ENCODE measurements at places on chromosomes 1 and 21. TPM values are rescaled to one million over a fixed set of nuclear protein-coding genes. Genes with fewer than 3 reads are reported as not detected.

The CCDC30 gene
- total RNA-seq, result 1.8 TPM

The SPOCD1 gene
- 6.9 TPM for total RNA-seq

- DNase-seq, result peak; percentile 85
Measured at GRCh38 chr21:32256873-32257620, 21.8 kb downstream of the MIS18A start.

GRCh38 chr1:212459656-212460055 is 26.9 kb downstream of the NENF start:
- no peak for DNase-seq

- DNase-seq, result peak; percentile 52
Measured at GRCh38 chr1:201619513-201619912, 80.6 kb downstream of the NAV1 start.

- no peak for DNase-seq
Measured at GRCh38 chr1:16204634-16205333, 7.7 kb downstream of the ARHGEF19 start.

DNA sequence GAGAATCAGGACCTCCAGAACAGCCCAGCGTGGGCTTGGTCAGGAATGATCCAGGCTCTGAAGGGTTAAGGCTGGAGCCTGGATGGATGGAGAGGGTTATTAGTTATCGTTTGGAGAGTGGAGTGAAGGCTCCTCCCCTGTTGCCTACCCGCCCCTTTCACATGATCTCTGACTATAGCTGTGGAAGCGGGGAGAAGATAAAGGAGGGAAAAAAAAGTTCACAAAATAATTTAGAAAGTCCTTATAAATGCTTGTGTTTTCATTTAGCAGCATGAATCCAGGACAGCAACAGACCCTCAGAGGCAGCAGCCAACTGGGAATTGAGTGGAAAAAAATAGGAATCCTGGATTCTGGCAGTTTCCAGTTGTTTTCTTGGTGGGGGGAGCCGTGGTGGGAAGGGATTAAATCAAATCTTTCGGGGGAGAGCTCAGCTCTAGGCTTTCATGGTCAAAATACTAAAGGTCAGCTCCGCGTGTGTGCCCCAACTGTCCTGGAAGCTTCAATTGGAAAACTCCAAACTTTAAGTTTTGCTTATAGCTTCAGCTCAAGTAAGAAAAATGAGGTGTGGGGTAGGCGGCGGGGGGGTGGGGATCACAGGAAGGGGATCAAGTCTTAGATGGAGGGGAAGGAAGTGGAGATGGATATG is 595 bp upstream of the DDR2 start:
- peak; percentile 77 for DNase-seq

DNA sequence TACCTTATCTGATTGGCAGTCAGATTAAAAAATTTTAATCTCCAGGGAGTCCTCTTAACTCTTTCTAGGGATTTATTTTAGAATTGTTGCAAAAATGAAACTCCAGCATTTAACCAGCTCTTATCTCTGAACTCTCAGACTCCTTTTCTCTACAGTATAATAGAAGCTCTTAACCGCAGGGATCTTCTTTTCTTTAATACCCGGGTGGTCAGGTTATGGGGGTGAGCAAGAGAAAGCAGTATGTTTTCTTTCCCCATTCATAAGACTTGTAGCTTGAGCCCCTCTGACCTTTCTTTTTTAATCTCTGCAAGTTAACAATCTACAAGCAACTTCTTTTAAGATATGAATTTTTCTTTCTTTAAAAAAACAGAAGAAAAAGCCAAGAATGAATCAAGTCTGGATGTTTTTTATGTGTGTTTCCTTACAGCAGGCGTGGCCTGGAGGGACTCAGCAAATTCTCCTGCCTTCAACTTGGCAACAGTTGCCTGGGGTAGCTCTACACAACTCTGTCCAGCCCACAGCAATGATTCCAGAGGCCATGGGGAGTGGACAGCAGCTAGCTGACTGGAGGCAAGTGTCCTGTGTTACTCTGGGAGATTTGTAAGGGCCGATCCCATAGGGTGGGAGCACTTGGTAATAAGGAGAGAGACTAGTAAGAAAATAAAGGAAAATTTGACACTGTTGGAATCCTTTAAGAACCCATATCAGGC is 13.4 kb upstream of the OLFML3 start:
- DNase-seq, result no peak

All from A172 (cell line).